Foreskin keratinocyte (primary cell): ENCODE measurements at places on chromosomes 3 and 15. TPM values are rescaled to one million over a fixed set of nuclear protein-coding genes. Genes with fewer than 3 reads are reported as not detected.

The BMF gene
- polyA plus RNA-seq, result 0.07 and 0.22 TPM in 2 replicates

DNA sequence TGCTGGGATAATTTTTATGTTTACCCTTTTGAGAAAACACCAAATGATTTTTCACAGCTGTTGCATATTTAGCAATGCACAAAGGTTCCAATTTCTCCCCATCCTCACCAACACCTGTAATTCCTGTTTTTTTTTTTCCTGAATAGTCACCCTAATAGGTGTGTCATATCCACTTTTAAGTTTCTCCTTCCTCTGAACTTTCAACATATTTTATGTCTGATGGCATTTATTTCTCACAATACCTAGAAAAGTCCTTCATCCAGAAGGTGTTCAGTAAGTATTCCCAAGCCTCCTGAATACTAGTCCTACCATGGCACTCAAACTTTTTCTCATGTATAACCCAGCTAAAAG, 1.5 kb downstream of the RPL24 start:
- no peak for DNase-seq

GRCh38 chr3:170448584-170448983, 29.9 kb downstream of the CLDN11 start:
- no peak for DNase-seq

- no peak for DNase-seq
Measured at GRCh38 chr15:48481802-48482201, 150.6 kb downstream of the DUT start.

DNA sequence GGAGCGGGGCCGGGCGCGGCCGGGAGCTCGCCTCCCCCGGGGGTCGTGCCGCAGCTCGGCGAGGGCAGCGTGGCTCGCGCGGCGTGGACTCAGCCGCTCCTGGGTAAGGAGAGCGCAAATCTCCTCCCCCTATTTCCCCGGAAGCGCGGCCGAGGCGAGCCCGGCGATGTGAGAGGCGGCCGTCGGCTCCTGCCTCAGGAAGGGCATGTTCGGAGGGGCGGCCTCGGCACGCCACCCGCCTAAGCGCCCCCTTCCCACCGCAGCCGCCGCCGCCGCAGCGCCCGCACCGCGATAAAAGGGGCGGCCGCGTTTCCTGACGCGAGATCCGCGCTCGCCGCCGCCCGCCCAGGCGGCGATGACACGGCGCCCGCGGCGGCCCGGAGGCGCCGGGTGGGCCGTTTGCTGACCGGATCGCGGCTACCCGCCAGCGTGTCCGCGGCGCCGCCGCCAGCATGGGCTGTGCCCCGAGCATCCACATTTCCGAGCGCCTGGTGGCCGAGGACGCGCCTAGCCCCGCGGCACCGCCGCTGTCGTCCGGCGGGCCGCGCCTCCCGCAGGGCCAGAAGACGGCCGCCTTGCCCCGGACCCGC, at the start of gene PDE8A:
PDE8A (plus strand) TSS at position 146 of the 590 bp plus-strand sequence; CDS start at position 453, 307 bp downstream.
- DNase-seq, result peak; percentile 25
